Caki2 (cell line): ENCODE measurements at places on chromosomes 7 and 10. TPM values are rescaled to one million over a fixed set of nuclear protein-coding genes. Genes with fewer than 3 reads are reported as not detected.

GRCh38 chr10:68276224-68276623 is 44.3 kb upstream of the ATOH7 start:
- DNase-seq, result no peak

Gene DDX21
- total RNA-seq, result 26.4 and 32.4 TPM in 2 replicates

- no peak for DNase-seq
Measured at GRCh38 chr7:96100737-96101136, 221.2 kb downstream of the SLC25A13 start.

GRCh38 chr7:51129527-51130472 is 186.8 kb downstream of the COBL start:
- DNase-seq, result no peak

- peak; percentile 65 for DNase-seq
Measured at GRCh38 chr10:110005719-110006118, 2.1 kb upstream of the ADD3 start.

Gene NPSR1
- total RNA-seq, result not detected in 2 replicates

DNA sequence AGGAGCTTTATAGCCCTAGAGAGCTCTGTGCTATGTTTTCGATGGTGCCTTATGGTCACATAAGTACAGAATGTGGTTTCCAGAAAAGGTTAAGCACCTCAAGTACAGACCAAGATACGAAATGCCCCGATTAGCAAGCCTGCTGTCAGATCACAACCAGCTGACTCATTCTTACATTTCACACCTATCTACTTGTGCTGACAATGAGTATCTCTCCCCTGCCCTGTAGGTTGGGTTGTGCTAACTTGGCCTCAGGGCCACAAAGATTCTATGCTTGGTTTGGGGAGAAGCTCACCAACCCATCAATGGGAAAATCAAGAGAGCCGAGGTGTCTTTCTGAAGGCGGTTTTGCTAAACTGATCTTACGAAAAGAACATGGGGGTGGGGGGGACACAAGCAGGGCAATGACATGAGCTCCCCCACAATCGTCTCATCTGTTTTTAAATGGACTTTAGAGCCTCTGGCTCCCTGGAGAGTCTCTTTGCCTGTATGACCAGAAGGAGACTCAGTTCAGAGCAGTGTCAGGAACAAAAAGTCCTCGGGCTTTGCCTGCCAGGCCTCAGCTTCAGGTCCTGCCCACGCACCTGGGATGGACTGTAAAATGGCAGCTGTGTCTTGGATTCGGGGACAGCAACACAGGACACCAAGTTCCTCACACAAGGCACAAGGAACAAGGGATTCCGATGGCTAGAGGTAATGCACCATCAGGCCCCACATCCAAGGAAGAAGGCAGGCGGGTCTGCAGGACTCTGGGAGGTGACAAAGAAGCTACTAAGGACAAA is 55.1 kb downstream of the FAM53B start:
- DNase-seq, result no peak

Gene CALN1
- not detected in 2 replicates for total RNA-seq
